Naive thymus-derived CD4-positive, alpha-beta T cell (primary cell): ENCODE measurements at places on chromosomes 1 and 21. TPM values are rescaled to one million over a fixed set of nuclear protein-coding genes. Genes with fewer than 3 reads are reported as not detected.

GRCh38 chr1:225607355-225607754 lies 45.6 kb downstream of the ENAH start:
- no peak for DNase-seq
- no peaks in the 10 kb centered on the region for H3K27me3 ChIP-seq

DNA sequence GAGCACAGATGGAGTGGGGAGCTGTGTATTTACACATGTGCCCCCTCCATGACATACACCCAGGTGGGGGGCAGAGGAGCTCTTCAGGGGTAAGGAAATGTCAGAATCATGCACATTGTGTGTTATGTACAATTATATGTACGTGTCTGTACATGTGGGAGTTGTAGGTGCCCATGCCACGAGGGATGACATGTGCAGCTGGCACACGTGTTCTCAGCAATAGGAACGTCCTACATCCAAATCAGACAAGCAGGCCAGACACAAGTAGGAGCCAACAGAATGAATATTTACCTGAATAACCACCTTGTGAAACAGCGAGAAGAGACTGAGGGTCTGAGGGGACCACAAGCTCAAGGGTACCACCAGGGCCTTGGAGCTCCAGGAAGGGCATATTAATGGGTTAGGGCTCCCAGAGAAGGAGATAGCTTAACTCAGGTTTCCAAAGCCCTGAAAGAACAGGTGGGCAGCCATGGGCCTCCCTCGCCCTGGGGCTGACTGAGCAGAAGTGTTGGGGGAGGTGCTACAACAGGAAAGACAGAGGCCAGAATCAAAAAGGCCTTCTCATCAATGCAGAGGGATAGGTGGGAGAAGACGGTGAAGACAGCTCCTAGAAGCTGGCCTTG lies 3.2 kb downstream of the COL16A1 start:
- H3K27me3 ChIP-seq, result peaks cover 7% of the 10 kb centered on the region
- H3K27ac ChIP-seq, result no peak overlapping the region
- no peak overlapping the region for H3K4me3 ChIP-seq
- no peak for DNase-seq
- no peaks in the 10 kb centered on the region for H3K36me3 ChIP-seq

DNA sequence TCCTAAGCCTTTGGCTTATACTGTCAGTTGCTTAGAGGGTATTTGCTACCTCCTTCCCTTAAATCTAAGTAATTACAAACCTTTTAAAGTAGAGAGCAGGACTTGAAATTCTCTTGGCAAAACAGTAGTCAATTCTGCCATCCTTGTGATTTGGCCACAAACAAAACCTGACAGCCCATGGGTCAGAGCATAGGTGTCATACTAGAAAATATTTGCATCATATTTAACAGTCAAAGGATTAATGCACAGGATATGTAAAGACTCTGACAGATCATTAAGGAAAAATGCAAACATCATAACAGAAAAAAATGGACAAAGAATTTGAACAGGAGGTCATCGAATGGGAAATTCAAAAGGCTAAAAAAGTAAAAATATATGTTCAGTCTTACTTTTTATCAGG lies 50.5 kb downstream of the ZFYVE9 start:
- H3K36me3 ChIP-seq, result no peaks in the 10 kb centered on the region
- H3K4me1 ChIP-seq, result no peaks in the 10 kb centered on the region
- DNase-seq, result no peak

SPATA1 gene
- 1.9 TPM for total RNA-seq

VAV3 gene
- 2.8 TPM for total RNA-seq

ITLN1 gene
- not detected in 2 replicates for total RNA-seq

PTGFR gene
- not detected for total RNA-seq
